ENCODE measurements at places on chromosomes 11 and 22. TPM values are rescaled to one million over a fixed set of nuclear protein-coding genes. Genes with fewer than 3 reads are reported as not detected.

DNA sequence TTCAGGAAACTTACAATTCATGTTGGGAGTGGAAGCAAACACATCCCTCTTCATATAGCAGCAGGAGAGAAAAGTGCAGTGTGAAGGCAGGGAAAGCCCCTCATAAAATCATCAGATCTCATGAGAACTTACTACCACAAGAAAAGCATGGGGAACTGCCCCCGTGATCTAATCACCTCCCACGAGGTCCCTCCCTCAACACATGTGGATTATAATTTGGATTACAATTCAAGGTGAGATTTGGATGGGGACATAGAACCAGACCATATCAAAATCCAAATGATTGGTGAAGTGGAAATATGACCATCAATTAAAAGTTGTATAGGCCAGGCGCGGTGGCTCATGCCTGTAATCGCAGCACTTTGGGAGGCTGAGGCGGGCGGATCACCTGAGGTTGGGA lies 1268.0 kb downstream of the JRKL start:
- no peak overlapping the region for H3K4me3 ChIP-seq
- no peak overlapping the region for H3K27ac ChIP-seq
- no peaks in the 10 kb centered on the region for H3K36me3 ChIP-seq
- no peaks in the 10 kb centered on the region for H3K4me1 ChIP-seq

DNA sequence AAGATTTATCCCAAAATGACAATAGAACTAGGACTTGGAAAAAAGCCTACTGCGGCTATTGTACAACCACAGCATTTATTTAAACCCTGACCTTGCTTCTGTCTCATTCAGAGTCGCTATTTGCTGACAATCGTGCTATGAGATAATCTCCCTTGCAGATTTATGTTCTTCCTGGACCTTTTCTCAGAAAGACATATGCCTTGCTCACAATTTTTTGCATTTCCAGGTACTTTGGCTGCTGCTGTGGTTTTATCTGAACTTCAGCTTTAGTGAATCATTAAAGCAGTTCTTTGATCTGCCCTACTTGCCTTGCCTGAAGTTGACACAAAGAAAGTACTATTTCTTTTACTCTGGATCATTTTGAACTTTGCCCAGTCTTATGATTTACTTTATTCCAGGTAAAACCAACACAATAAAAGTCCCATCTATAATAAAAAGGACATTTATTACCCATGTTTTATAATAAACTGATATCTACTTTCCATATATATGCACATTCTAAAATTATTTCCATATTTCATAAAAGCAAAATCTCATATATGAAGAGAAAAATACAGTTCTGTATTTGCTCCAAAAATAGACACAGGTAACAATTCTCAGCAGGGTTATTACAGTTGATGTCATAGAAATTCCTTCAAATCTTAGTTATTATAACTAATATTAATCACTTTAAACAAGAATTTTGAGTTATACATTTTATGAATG lies 63.4 kb upstream of the CARD18 start:
- DNase-seq = no peak
- no peaks in the 10 kb centered on the region for H3K27me3 ChIP-seq
- H3K36me3 ChIP-seq = no peaks in the 10 kb centered on the region
- H3K4me3 ChIP-seq = no peak overlapping the region
- H3K27ac ChIP-seq = no peak overlapping the region

Gene XKR3
- not detected for total RNA-seq

DNA sequence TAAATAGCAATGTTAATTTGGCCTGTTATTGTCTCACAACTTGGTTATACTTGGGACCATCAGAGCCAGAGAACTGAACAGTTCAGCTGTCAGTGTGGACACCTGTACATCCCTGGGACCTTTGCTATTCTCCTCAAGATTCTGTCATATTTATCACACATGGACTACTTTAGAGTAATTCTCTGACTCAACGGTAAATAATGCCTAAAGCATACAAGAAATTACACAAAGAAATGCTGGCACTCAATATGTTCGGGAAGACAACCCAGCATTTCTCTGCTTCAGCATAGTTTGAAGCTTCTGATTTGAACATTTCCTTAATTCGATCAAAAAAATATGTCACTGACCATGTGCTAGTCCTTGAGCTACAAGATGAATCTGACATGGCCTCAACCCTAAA lies 34.6 kb upstream of the MMP13 start:
- no peak overlapping the region for H3K27ac ChIP-seq
- H3K27me3 ChIP-seq = no peaks in the 10 kb centered on the region
- H3K4me3 ChIP-seq = no peak overlapping the region
- no peaks in the 10 kb centered on the region for H3K4me1 ChIP-seq

Gene PHLDB1
- 102 TPM for total RNA-seq

DNA sequence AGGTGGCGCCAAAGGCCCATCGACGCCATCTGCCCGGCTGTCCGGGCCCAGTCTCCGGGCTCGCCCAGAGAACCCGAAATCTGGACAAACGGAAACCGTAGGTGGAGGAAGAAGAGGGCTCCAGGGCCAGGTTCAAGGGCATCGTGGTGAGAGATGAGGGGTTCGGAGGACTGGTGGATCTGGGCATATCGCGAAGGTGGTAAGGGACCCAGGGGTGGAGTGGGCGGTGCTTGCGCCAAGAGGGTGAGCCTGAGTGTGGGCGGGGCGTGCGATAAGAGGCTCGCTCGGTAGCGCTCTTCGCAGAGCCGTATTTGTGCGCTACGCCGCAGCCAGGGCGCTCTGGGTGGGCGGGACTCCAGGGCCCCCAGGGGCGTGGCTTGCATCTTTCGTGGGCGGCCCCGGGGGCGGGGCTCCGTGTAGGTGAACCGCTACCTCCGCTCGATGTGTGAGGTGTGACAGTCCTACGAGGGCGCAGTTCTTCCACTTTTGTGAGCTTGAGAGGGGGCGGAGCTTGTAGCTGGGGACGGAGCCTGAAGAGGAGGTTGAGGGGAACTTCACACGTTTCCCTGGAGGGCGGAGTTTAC lies 4.8 kb downstream of the CD248 start:
- DNase-seq = peak; percentile 93
- peaks cover 17% of the 10 kb centered on the region for H3K4me1 ChIP-seq
- peaks cover 3% of the 10 kb centered on the region for H3K27me3 ChIP-seq
- H3K4me3 ChIP-seq = peak overlapping the region; percentile 21

Gene PHLDA2
- total RNA-seq = 2.3 TPM

GRCh38 chr11:17855531-17856290 lies 121.1 kb downstream of the KCNC1 start:
- H3K4me3 ChIP-seq = no peak overlapping the region
- no peaks in the 10 kb centered on the region for H3K4me1 ChIP-seq
- no peaks in the 10 kb centered on the region for H3K36me3 ChIP-seq
- no peaks in the 10 kb centered on the region for H3K27me3 ChIP-seq

Gene KCNE3
- 7.2 TPM for total RNA-seq

GRCh38 chr22:46443850-46444389 lies 93.5 kb downstream of the CELSR1 start:
- DNase-seq = peak; percentile 85
- no peaks in the 10 kb centered on the region for H3K36me3 ChIP-seq
- peaks cover 74% of the 10 kb centered on the region for H3K4me1 ChIP-seq
- no peaks in the 10 kb centered on the region for H3K27me3 ChIP-seq
- H3K27ac ChIP-seq = peak overlapping the region; percentile 97

- no peak overlapping the region for H3K4me3 ChIP-seq
- no peaks in the 10 kb centered on the region for H3K27me3 ChIP-seq
- DNase-seq = no peak
- H3K4me1 ChIP-seq = peaks cover 41% of the 10 kb centered on the region
- no peak overlapping the region for H3K27ac ChIP-seq
- no peaks in the 10 kb centered on the region for H3K36me3 ChIP-seq
Measured at GRCh38 chr11:44623341-44623730, 57.9 kb downstream of the CD82 start.

- H3K27ac ChIP-seq = no peak overlapping the region
- no peak overlapping the region for H3K4me3 ChIP-seq
- no peak for DNase-seq
- no peaks in the 10 kb centered on the region for H3K27me3 ChIP-seq
- H3K36me3 ChIP-seq = no peaks in the 10 kb centered on the region
Measured at GRCh38 chr22:19742160-19743066, 18.2 kb upstream of the TBX1 start.

DNA sequence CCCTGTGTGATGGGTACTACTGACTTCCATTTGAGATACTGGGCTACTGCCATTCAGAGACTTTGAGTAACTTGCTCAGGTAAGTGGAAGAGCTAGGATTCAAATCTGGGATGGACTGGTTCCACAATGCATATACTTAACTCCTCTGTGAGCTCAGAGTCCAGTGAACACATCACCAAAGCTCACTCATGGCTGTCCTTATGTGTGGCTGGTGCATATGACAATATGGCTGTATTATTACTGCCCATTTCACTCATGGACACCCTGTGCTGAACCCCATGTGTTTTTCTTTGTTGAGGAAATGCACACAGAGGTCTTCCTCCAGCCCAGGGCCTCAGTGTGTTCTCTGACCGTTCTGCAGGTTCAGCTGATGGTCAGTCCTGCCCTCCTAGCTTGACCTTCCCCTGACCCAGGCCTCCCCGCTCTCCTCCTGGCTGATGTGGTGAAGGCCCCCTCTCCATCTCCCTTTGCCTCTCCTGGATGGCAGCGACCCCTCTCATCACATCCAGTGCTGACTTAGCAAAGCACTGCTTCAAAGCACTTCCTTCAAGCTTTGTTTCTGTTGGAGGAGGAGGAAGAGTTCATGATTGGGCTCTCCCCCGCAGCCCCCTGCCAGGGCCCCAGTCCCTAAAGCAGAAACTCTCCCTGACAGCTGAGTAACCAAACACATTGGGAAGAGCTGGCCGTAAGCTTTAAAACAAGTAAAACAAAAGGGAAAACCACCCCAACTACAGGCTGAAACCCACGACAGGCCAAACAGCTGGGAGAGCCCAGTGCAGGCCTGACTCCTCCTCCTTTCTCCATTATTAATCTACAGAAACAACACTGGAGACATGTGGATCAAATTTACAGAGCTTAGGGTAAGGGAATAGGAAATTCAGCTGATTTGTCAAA lies 101.2 kb downstream of the NAT10 start:
- H3K4me1 ChIP-seq = peaks cover 6% of the 10 kb centered on the region
- H3K36me3 ChIP-seq = no peaks in the 10 kb centered on the region
- H3K4me3 ChIP-seq = no peak overlapping the region
- DNase-seq = no peak

GRCh38 chr11:3225826-3226750 lies 6.1 kb downstream of the MRGPRE start:
- H3K4me1 ChIP-seq = peaks cover 1% of the 10 kb centered on the region
- no peak overlapping the region for H3K27ac ChIP-seq
- DNase-seq = no peak
- H3K36me3 ChIP-seq = no peaks in the 10 kb centered on the region

DNA sequence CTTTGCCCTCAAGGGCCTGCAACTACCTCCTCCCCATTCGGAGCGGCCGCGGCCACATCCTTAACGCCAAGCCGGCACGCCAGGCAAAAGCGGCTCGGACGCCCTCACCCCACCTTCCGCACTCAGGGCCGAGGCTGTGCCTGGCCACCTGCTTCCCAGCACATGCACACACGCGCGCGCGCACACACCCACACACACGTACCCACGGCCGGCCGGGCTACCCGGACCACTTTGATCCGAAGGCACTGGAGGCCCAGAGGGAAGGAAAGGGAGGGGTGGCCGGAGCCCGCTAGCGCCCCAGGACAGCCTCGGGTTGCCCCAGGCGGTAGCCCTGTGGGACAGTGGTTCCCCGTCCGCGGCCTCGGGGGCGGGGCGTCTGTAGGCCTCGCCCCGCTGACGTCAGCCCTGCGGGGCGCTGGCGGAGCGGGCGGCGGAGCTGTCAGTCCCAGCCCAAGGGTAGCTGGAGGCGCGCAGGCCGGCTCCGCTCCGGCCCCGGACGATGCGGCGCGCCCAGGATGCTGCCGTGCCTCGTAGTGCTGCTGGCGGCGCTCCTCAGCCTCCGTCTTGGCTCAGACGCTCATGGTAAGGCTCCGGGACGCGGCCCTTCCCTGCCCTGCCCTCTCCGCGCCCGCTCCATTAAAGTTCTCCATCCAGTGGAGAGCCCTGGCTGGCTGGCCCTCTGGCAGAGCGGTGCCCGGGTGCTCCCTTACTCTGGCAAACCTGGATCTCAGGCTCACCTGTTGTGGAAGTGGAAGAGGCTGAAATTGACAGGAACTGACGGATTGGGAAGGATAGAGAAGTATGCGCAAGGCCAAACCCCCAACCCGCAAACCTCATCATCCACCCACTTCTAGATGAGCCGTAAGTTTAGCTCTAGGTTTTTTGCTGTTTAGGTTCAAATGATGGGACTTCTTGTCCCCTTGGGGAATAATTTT lies at the start of gene IL10RA:
TSS of gene IL10RA (plus strand) at position 442 of the 935 bp plus-strand sequence. CDS start at position 516, 74 bp downstream.
- DNase-seq = peak; percentile 78
- H3K36me3 ChIP-seq = no peaks in the 10 kb centered on the region
- peak within 1 kb of the TSS; percentile 46 for H3K4me3 ChIP-seq
- H3K27me3 ChIP-seq = no peaks in the 10 kb centered on the region

GRCh38 chr11:25733777-25734176 lies 598.2 kb upstream of the ANO3 start:
- no peaks in the 10 kb centered on the region for H3K27me3 ChIP-seq
- no peak overlapping the region for H3K27ac ChIP-seq
- H3K4me3 ChIP-seq = no peak overlapping the region
- H3K36me3 ChIP-seq = no peaks in the 10 kb centered on the region
- no peaks in the 10 kb centered on the region for H3K4me1 ChIP-seq
- no peak for DNase-seq

DNA sequence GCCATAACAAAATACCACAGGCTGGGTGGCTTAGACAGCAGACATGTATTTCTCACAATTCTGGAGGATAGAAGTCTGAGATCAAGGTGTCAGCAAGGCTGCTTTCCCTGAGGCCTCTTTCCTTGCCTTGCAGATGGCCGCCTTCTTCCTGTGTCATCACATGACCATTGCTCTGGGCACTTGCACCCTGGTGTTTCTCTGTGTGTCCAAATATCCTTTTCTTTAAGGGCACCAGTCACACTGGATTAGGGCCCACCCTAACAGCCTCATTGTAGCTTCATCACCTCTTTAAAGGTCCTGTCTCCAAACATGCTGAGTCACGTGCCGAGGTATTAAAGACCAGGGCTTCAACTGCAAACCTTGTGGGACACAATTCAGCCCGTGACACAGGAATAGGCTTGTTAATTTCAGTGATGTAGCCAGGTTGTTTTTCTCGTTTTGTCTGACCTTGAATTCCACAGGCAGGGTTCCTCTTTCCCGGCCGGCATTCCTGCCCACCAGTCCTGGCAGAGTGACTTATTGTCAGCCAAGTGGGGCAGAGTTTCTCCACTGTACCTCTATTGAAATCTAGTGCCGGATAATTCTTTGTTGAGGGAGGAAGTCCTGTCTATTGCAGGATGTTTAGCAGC lies 100.1 kb downstream of the KCNQ1OT1 start:
- H3K36me3 ChIP-seq = no peaks in the 10 kb centered on the region
- H3K27me3 ChIP-seq = no peaks in the 10 kb centered on the region
- H3K4me1 ChIP-seq = no peaks in the 10 kb centered on the region

DNA sequence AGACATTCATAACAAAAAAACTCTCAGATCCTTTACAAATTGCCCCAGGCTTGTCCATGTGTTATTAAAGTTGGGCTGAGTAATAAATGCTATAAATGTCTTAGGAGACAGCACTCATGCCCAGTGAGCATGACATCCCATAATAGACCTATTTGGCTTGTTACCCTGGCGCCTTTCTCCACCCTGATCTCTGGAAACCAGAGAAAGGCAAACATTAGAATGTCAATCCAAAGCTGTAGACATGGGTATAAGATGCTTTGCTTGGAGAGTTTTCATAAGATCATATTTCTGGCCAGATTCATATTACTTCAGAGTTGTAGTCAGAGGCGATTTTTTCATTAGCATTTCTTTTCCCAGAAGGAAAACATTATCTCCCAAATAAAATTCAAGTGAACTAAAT lies 161.3 kb upstream of the UBASH3B start:
- H3K27me3 ChIP-seq = no peaks in the 10 kb centered on the region
- no peak overlapping the region for H3K27ac ChIP-seq
- DNase-seq = no peak
- no peaks in the 10 kb centered on the region for H3K36me3 ChIP-seq

GRCh38 chr11:27401833-27402316 lies 38.9 kb upstream of the CCDC34 start:
- H3K4me3 ChIP-seq = no peak overlapping the region
- DNase-seq = no peak
- H3K36me3 ChIP-seq = no peaks in the 10 kb centered on the region
- H3K4me1 ChIP-seq = peaks cover 24% of the 10 kb centered on the region
